ENCODE measurements at places on chromosomes 2 and 18. TPM values are rescaled to one million over a fixed set of nuclear protein-coding genes. Genes with fewer than 3 reads are reported as not detected.

DNA sequence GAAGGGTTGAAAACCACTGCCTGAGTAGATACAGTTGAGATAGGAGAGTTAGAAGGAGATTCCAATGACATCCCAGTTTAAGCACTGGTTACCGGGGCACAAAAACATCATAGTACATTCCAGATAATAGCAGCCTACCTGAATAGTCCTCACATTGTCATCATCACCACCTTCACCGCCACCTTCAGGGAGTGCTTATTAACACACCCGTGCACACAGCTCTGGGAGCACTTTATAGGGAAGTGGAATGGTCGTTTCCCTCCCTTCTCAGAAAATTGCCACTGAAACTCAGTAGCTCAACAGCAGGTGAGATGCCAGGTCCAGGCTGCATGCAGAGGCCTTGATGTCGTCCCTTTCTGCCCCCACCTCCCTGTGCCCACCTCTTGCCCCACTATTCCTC, 8.2 kb downstream of the SERPINB7 start:
- no peak for DNase-seq

- DNase-seq: no peak
Measured at GRCh38 chr2:108869542-108869941, 83.0 kb downstream of the CCDC138 start.

The BMP10 gene
- total RNA-seq: not detected

DNA sequence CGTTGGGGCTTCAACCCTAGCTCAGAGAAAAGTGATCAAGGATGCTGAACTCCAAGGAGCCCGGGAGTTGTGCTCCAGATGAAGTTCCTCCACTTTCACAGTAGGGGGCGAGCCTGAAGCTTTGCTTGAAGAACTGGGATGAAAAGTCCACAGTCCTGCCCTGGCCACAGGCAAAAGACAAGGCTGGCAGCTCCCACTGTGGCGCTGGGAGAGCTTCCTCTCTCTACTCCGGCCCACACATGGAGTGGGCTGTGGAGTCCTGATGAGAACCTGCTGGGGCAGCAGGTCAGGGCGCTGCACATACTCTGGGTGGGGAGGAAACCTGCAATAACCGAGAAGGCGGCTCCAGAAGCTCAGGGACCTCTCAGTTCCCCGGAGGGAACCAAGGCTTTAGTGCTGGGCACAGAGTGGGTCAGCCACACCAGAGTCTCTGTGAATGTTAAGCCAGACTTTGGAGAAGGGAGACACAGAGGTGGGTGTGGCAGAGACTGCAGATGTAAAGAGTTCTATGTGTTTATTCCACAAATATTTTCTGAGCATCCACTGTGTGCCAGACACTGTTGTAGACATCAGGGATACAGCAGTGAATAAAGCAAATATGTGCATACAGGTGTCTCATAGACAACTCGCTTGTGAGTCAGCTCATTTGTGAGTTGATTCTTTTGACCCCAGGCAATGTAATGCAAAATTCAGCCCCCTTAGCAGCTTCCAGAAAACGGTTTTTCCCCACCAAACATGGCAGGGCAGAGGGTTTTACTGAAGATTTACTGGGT, 48.0 kb upstream of the MRPL33 start:
- no peak for DNase-seq

DNA sequence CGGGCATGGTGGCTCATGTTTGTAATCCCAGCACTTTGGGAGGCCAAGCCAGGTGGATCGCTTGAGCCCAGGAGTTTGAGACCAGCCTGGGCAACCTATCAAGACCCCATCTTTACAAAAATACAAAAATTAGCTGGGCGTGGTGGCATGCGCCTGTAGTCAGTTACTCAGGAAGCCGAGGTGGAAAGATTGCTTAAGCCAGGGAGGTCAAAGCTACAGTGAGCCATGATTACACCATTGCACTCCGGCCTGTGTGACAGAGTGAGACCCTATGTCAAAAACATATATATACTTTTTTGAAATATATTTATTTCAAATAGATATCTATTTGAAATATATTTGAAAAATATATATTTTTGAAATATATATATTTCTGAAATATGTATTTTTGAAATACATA, 10.9 kb downstream of the OSBPL1A start:
- DNase-seq: no peak

DNA sequence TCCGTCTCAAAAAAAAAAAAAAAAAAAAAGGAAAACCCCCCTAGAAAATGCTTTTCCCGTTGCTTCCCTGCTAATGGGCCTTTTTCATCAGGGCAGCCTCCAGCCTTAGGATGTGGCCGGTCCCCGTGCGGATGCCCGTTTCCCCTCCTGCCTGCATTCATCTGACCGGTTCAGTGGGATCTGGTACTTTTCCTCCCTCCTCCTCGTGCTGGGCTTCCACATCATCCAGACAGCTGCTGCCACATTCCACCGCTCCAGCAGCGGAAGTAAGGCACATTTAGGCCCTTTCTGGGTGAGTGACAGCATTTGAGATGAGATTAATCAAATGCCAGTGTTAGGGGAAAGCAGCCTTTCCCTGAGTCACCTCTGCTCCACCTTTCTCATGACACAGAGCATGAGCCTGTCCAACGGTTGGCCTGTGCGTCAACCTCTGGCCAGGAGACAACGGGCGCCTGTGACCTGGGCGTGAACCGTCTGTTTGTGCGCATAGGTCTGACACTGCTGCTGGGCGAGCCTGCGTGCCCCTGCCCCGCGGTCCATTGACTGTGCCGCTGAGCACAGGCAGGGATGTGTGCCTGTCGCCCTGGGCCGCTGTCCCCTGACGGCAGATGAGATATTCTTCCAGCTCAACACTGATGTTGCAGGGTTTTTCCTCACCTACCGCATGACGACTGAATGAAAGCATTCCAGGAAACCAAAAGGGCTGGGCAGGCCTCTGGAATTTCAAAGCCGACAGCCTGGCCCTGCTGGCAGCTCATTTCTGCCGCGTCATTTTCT, 174.0 kb downstream of the TGIF1 start:
- no peak for DNase-seq
